Kidney (tissue), 22 donors: ENCODE measurements at places on chromosomes 3 and 15. TPM values are rescaled to one million over a fixed set of nuclear protein-coding genes. Genes with fewer than 3 reads are reported as not detected.

HERC2 gene
- total RNA-seq, result 58.4 TPM

- H3K4me3 ChIP-seq, result no peak overlapping the region
- no peaks in the 10 kb centered on the region for H3K4me1 ChIP-seq
- H3K27me3 ChIP-seq, result no peaks in the 10 kb centered on the region
- no peak overlapping the region for H3K27ac ChIP-seq
Measured at GRCh38 chr15:58159827-58160386, 21.7 kb downstream of the AQP9 start.

- H3K27me3 ChIP-seq, result no peaks in the 10 kb centered on the region
- no peak overlapping the region for H3K27ac ChIP-seq
- H3K4me1 ChIP-seq, result no peaks in the 10 kb centered on the region
- H3K4me3 ChIP-seq, result no peak overlapping the region
Measured at GRCh38 chr3:9168241-9168741, 81.2 kb downstream of the SRGAP3 start.

DNA sequence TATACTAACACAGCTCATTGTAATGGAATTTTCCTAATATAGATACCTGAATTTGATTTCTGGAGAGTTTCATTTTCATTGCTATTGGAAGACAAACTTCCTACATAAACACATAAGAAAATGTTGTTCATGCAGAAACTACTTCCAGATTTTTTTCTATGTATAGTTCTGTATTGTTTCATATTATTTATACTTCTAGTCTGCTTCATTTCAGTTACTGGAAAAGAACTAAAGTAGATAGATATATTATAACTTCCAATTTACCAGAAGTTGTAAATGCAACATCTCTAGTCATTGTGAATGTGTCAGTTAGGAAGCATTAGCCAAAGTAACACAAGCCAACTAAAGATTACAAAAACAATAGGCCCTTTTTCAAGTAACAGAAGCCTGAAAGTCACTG is 147.3 kb upstream of the ZNF385D start:
- no peak overlapping the region for H3K27ac ChIP-seq
- H3K27me3 ChIP-seq, result no peaks in the 10 kb centered on the region
- no peaks in the 10 kb centered on the region for H3K4me1 ChIP-seq
- no peaks in the 10 kb centered on the region for H3K36me3 ChIP-seq

DNA sequence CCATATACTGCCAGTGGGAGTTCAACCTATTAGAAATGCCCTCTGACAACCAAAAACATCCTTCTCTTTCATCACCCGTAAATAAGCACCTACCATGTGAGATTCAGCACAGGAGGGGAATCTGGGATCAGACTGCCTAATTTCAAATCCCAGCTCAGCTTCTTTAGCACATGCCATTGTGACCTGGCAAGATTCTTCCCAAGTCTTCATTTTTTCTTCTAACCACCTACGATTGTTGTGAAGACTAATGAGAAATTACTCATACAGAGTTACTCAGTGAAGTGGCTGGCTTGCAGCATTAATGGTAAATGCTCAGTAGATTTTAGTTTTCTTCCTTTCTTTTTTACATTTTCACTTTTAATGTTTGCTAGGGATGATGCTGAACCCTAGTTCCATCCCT is 176.7 kb downstream of the PDZRN3 start:
- DNase-seq, result no peak
- no peak overlapping the region for H3K27ac ChIP-seq
- H3K36me3 ChIP-seq, result no peaks in the 10 kb centered on the region
- H3K4me3 ChIP-seq, result no peak overlapping the region
- peaks cover 31% of the 10 kb centered on the region for H3K4me1 ChIP-seq
- no peaks in the 10 kb centered on the region for H3K27me3 ChIP-seq

GRCh38 chr3:106018929-106019550 is 150.2 kb upstream of the CBLB start:
- H3K4me3 ChIP-seq, result no peak overlapping the region
- no peaks in the 10 kb centered on the region for H3K36me3 ChIP-seq
- no peaks in the 10 kb centered on the region for H3K4me1 ChIP-seq
- DNase-seq, result no peak
- no peak overlapping the region for H3K27ac ChIP-seq

WDR73 gene
- 39.2 TPM for total RNA-seq

MCTP2 gene
- total RNA-seq, result 21.1 TPM

DNA sequence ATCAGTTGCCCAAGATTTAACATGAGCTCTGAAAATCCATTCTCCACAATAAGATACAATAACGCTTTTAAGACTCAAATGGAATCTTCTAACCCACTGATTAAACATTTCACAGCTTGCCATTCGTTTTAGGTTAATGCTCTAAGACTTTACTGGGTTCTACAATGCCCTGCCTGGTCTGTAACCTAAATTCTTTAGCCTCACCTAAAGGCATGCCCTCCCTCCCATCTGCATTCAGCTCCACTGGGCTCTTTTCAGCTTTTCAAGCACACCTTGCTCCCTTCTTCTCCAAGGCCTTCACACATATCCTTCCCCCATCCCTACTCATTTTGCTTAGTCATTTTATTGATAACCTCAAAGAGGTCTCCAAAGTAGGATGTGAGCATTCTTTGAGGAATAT is 290.9 kb downstream of the LSAMP start:
- no peak for DNase-seq
- H3K4me3 ChIP-seq, result no peak overlapping the region
- H3K36me3 ChIP-seq, result no peaks in the 10 kb centered on the region
- H3K27ac ChIP-seq, result no peak overlapping the region

ANXA2 gene
- 867 TPM for total RNA-seq

DNA sequence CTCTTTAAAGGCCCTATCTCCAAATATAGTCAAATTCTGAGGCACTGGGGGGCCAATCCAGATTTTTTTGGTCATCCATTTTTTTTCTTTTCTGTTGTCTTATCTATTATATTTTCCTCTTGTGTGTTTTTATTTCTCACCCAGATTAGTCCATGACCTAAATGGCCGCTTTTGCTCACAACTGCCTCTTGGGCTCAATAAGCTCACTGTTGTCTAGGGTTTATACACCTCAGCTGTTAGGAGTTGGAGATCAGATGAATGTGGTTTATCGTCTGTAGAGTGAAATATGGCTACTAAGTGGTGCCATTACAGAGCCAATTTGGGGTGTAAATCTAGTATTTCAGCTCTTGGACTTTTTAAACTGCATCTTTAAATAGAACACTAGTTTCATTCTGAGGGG is 173.3 kb downstream of the GHSR start:
- H3K27ac ChIP-seq, result no peak overlapping the region
- DNase-seq, result no peak
- peaks cover 5% of the 10 kb centered on the region for H3K36me3 ChIP-seq

IL5RA gene
- 1.1 TPM for total RNA-seq

PHC3 gene
- 85.6 TPM for total RNA-seq

GRCh38 chr3:31885235-31885634 is 95.8 kb downstream of the OSBPL10 start:
- no peaks in the 10 kb centered on the region for H3K36me3 ChIP-seq
- peaks cover 6% of the 10 kb centered on the region for H3K4me1 ChIP-seq
- no peak overlapping the region for H3K27ac ChIP-seq
- no peak for DNase-seq
